ENCODE measurements at places on chromosomes 6 and 20. TPM values are rescaled to one million over a fixed set of nuclear protein-coding genes. Genes with fewer than 3 reads are reported as not detected.

The ELMO2 gene
- total RNA-seq, result 46.2 TPM

The SLC17A1 gene
- not detected for total RNA-seq

The LAMA2 gene
- 85.8 TPM for total RNA-seq

The SOX4 gene
- 11.7 TPM for total RNA-seq

The PACSIN1 gene
- total RNA-seq, result not detected

The TNFRSF6B gene
- 0.98 TPM for total RNA-seq

The DDX43 gene
- total RNA-seq, result 2.8 TPM

The SMOC2 gene
- 0.13 TPM for total RNA-seq

The WFDC10B gene
- total RNA-seq, result not detected

The ZFAND3 gene
- 39.8 TPM for total RNA-seq

The MACROD2 gene
- 0.85 TPM for total RNA-seq

The OPRM1 gene
- total RNA-seq, result not detected

The HECA gene
- 13.4 TPM for total RNA-seq

The PRSS16 gene
- total RNA-seq, result 0.33 TPM

The OLIG3 gene
- not detected for total RNA-seq

The SLC35F1 gene
- 0.07 TPM for total RNA-seq

The ACTL10 gene
- 3.5 TPM for total RNA-seq

The BPIFB1 gene
- total RNA-seq, result 0.07 TPM

The BTBD3 gene
- total RNA-seq, result 15.2 TPM

The SLC17A9 gene
- total RNA-seq, result 25.4 TPM

The BPI gene
- total RNA-seq, result 0.30 TPM

The PTK6 gene
- total RNA-seq, result 0.10 TPM

The THBS2 gene
- total RNA-seq, result 2,099 TPM

The KHDC1L gene
- total RNA-seq, result not detected

The SLA2 gene
- 0.03 TPM for total RNA-seq

The C6orf141 gene
- total RNA-seq, result not detected

The DNAAF9 gene
- 24.7 TPM for total RNA-seq

The NKAIN4 gene
- not detected for total RNA-seq

The PROKR2 gene
- not detected for total RNA-seq

The HAO1 gene
- not detected for total RNA-seq

The UCKL1 gene
- 22.9 TPM for total RNA-seq

The ZNF334 gene
- 0.83 TPM for total RNA-seq

The CCNC gene
- 30.9 TPM for total RNA-seq

The IL22RA2 gene
- total RNA-seq, result not detected

The ABHD16A gene
- 50.4 TPM for total RNA-seq

The SERPINB1 gene
- total RNA-seq, result 8.0 TPM

The SLC17A3 gene
- not detected for total RNA-seq

The NAPB gene
- total RNA-seq, result 11.7 TPM

The CAP2 gene
- 17.9 TPM for total RNA-seq

The PACRG gene
- 0.20 TPM for total RNA-seq

The XKR7 gene
- not detected for total RNA-seq

The CRISP2 gene
- not detected for total RNA-seq

The SAMD3 gene
- total RNA-seq, result 9.3 TPM

The PAX1 gene
- not detected for total RNA-seq

The KCNK15 gene
- total RNA-seq, result 4.8 TPM

The OOEP gene
- 0.30 TPM for total RNA-seq

The TFAP2D gene
- total RNA-seq, result 0.46 TPM

The PTCHD4 gene
- 4.4 TPM for total RNA-seq

The NKAIN2 gene
- under 0.01 TPM for total RNA-seq

The TRIM40 gene
- not detected for total RNA-seq

Data from smooth muscle cell of the pulmonary artery (primary cell).